Esophagus squamous epithelium (tissue), 5 donors: ENCODE measurements at places on chromosomes 2 and 18.

DNA sequence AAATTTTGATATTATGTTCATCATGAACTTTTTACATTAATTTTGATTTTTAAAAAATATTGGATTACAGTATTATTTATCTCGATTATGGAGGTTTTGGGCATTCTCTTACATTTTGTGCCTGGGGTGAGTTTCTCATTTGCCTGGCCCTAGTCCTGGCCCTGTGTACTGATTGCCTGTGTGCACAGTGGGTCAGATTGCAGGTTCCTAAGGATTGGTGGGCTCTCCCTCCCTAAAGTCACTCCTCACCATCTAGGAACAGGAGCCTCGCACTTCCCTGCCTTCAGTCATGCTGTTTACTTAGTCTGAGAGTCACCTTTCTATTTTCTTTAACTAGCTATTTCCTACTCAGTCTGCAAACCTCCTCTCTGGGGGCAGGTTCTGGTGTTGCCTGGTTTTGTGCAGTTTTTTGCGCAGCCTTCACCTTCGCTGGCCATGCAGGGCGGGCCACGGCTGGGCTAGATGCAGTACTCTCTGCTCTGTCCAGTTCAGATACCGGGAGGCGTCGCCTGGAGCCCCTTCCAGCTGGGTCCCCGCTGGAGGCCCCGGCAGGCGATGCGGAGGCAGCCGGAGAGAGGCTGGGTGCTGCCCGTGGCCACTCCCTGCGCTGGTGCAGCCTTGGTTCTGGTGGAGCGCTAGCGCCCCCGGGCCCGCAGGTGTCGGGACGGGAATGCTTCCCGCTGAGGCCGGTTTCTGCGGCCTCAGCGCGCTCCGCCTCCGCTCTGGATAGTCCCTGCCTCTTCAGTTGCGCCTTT is 23.3 kb upstream of the MC5R start:
- no peak for DNase-seq

- no peak for DNase-seq
Observed at GRCh38 chr18:47050468-47050867, 15.0 kb upstream of the ELOA2 start.

- DNase-seq = no peak
Observed at GRCh38 chr2:11750422-11750821, 4.0 kb downstream of the LPIN1 start.

GRCh38 chr2:191625016-191625415 is 52.9 kb upstream of the NABP1 start:
- no peak for DNase-seq

DNA sequence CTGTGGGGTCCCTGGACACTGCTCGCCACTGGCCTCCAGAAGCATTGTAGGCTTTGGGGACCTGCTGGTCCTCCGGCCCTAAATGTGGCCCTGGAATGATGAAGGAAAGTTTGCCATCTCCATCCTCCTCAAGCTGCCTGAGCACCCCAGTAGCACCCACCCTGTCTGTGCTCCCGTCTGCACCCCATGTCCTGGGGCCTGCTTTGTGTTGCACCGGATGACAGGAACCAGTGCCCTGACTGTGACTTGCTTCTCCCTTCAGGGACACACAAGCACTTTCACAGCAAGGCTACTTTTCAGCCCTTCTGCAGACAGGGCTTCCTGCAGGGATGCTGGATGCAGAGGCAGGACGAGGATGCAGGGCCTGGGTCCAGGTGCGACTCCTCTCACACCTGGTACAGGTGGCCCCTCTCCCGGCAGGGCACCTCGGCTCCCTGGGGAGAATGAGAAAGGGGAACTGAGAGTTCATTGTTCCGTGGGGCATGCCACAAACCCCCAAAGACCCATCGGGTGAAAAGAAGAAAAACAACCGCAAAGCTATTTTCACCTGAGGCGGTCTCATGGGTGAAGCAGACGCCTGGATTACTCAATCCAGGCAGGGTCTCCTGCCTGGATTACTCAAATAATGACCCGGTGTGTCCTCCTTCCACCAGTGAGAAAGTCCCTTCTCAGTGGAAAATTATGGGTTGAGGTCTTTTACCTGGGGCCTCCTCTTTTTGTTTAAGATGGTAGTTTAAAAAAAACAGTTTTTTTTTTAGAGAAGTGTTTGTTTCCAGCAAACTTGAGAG is 74.9 kb downstream of the LONRF2 start:
- no peak for DNase-seq

GRCh38 chr2:29766191-29766590 is 155.2 kb downstream of the ALK start:
- no peak for DNase-seq

DNA sequence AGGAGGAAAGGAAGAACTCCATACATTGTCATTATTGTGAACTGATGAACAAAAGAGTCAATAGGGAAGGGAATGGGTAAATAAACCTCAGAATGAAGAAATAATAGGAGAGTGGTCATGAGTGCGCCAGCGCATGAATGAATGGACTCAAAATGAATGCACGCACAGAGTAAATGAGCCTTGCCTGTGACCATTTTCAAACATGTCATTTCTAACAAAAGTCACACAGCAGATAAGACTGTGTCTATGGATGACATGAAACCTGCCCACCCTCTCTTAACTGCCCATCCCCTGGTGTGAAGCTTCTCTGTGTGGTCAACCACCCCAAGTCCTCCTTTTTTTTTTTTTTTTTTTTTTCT is 121.1 kb upstream of the TEX51 start:
- DNase-seq = no peak

- no peak for DNase-seq
Observed at GRCh38 chr2:675460-675859, 1.7 kb downstream of the TMEM18 start.

DNA sequence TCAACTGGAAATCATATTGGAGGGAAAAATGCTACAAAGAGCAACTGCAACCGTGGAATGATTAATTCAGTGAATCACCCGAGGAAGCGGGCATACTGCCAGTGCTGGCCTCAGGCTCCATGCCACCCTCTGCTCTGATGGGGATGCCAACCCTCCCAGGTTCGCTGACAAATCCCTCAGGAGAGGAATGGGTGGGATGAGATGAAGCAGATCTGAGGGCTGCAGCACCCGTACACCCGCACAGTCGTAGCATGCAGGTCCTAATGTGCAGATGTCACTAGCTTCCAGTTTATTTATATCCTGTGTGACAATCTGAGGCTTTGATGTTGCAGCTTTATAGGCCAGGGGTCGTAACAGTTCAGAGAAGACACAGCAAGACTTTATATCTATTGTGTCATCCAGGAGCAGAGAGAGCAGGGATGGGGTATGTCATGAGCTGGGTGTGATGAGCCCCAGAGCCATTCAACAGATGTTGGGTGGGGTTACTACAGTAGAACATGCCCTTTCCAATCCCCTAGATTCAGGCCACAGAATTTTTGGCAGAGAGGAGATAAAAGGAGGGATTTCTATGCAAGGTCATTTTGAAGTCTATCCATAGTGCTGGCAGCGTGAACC is 44.6 kb downstream of the DPP4 start:
- no peak for DNase-seq

DNA sequence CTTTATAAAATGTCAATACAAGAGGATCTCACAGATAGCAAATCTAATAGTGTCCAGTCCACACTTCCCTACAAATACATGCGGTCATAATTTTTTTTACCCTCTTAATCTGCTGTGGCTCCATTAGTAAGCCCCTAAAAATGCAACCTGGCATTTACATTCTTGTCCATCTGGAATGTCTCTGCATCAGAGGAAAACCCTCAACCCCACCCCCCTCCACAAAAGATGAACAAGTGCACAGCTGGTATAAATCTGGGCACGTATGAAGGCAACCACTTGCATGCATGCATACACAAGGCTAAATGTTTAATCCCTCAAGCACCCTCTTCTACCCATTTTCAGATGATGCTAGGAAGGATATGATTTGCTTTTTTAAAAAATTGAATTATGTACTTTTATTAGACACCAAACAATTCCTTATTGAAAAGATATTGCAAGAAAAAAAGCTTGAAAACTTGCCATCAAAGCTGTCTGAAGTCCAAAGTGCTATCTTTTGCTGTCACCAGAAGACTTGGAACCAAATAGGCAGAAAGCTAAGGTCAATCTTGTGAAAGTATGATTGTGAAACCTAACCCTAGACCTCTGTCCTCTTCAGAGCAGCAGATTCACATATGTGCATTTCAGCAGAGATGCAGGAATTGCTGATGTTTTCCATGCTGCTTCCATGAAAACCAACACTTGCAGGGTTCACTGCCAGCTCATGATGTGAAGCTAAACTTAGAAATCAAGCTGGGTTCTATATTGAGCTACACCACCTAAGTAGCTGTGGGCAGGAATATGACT is 39.0 kb downstream of the IRS1 start:
- DNase-seq = no peak

DNA sequence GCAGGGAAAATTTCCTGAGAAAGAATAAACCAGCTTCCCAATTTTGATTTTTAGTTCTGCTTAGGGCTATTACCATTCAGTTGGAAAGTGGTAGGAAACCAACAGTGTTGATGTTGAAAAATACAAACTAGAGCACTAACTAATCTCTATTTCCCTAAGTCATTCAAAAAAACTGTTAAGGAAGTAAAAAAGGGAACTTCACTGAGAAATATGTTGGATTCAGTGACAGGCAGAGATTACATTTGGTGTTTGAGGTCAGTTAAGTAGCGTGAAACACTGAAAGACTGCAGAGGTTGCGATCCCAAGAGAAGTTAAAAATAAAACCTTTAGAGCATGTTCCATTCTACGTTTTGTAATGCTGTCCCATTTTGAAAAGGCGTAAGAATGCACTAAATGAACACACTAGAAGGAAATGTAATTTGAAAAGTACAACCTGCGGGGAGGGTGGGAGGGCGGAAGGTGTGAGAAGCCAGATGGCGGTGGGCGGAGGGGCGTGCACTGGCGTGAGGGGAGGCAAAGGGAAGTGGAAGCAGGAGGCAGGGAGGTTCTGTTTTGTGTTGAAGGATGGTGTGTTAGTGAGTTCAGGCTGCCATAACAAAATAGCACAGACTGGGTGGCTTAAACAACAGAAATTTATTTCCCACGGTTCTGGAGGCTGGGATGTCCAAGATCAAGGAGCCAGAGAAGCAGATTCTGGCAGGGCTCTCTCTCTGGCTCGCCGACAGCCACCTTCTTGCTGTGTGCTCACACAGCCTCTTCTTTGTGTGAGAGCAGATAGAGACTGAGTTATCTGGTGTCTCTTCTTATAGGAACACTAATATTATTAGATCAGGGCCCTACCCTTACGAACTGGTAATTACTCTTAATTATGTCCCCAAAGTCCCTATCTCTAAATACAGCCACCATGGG is 94.3 kb upstream of the KCTD1 start:
- DNase-seq = no peak

DNA sequence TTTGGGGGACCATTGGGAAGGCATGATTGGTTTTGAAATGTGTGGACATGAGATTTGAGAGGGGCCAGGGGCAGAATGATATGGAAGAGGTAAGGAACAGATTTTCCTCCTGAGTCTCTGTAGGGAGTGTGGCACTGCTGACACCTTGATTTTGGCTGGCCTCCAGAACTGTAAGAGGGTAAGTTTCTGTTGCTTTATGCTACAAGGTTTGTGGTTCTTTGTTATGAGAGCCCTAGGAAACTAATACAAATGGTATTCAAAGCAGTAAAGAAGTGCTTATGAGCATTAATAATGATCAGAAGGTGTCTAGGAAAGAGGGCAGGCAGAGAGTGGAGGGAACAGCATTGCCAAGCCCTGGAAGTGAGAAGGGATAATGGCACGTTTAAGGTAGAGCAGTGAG is 574.3 kb upstream of the NXPH2 start:
- no peak for DNase-seq

GRCh38 chr18:71784777-71785176 is 759.4 kb downstream of the CBLN2 start:
- DNase-seq = no peak

DNA sequence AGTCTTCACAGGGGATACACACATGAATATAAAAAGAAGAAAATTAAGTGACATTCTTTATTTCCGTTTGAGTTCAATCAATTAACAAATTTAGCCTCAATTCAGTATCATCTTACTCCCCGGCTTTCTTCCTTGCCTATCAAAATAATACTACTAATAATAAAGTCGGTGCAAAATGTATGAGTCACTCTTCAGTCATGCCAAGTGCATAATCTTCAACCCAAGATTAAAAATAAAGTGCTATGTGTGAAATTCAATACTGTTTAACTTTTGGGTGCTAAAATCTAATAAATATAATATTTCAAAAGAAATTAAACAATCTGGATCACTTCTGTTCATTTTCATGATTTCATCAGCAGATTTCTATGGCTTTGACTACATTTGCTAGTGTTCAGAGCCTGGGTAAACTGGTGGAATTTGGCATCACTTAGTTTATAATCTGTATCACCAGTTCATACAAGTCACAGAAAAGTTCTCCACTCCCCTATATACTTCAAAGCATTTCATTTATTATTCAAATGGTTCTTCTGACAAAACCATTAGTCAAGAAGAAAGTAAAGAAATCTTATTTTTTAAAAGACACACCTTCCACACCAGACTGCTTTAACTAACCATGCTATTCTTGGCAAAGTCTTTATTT is 183.6 kb downstream of the THADA start:
- no peak for DNase-seq

GRCh38 chr2:95270541-95271081 is 3.6 kb upstream of the PROM2 start:
- no peak for DNase-seq

- DNase-seq = no peak
Observed at GRCh38 chr18:67540559-67540958, 24.0 kb upstream of the DSEL start.

- DNase-seq = no peak
Observed at GRCh38 chr2:10504994-10505820, 57.1 kb upstream of the ODC1 start.

DNA sequence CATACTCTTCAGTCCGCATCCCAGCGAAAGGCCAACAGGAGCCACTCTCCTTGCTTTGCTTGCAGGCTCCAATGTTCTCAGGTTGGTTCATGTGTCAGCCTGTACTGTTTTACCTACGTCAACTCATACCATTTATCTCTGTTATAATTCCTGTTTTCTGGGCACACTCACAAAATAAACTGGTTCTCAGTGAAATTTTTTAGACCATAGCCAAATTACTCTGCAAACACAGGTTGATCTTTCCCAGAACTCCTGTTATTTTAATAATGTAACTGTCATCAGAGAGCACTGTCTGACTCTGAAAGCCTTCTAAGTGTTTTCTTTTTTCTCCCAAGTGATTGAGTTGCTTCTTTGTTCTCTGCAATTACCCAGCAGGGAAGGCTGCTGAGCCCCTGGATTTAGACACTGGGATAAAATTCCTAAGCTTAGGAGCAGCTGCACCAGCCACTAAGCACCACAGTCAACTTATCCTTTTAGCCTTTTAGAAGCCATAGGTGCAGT is 111.6 kb upstream of the PIEZO2 start:
- DNase-seq = no peak

- DNase-seq = no peak
Observed at GRCh38 chr2:136131484-136131960, 13.6 kb upstream of the CXCR4 start.

- no peak for DNase-seq
Observed at GRCh38 chr2:43724728-43725526, 48.7 kb upstream of the C1GALT1C1L start.

DNA sequence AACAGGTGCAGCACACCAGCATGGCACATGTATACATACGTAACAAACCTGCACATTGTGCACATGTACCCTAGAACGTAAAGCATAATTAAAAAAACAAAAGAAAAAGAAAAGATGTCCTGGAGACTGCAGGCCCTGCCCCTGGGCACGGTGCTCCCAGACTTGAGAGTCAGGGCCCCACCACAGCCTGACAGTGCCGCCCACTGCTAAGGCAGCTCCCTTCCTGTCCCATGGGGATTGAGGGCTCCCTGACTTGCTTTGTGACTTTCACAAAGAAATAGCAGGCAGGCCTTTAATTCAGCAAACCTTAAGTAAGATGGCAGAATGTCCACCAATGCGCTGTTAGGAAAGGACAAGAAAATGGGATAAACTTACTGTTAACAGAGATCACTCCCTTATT is 116.8 kb downstream of the NDUFA10 start:
- no peak for DNase-seq

GRCh38 chr18:61551586-61551985 is 218.4 kb downstream of the CDH20 start:
- no peak for DNase-seq
